ENCODE measurements at places on chromosomes 1 and 21.

GRCh38 chr1:209150114-209150513, 433.4 kb upstream of the CAMK1G start:
- peak; percentile 84 for DNase-seq

DNA sequence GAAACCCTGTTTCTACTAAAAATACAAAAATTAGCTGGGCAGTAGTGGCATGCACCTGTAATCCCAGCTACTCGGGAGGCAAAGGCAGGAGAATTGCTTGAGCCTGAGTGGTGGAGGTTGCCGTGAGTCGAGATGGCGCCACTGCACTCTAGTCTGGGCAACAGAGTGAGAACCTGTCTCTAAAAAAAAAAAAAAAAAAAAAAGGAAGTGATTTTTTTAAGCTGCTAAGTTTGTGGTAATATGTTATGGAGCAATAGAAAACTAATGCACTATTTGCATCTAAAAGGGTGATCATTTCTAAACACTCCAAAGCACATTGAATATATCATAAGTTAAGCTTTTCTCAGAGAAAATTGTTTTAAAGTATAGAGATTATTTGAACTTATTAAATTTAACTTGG, 244.8 kb upstream of the SPAG17 start:
- no peak for DNase-seq

DNA sequence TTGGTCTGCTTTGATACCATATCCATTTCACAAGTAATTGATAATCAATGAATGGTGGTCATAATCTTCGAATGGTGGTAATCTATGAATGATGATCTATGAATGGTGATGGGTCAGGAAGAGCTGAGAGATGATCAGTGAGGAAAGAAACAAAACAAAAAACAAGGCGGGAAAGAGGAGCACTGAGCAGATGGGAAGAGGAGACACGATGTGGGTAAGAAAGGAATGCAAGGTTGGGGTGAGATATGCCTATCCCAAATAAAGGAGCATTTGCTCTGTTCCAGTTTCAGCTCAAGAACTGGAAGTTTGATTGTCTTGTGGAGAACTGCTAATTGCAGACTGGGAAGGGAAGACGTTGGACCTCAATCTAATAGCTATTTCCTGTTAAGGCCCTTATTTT, 73.8 kb downstream of the CENPF start:
- DNase-seq: no peak

DNA sequence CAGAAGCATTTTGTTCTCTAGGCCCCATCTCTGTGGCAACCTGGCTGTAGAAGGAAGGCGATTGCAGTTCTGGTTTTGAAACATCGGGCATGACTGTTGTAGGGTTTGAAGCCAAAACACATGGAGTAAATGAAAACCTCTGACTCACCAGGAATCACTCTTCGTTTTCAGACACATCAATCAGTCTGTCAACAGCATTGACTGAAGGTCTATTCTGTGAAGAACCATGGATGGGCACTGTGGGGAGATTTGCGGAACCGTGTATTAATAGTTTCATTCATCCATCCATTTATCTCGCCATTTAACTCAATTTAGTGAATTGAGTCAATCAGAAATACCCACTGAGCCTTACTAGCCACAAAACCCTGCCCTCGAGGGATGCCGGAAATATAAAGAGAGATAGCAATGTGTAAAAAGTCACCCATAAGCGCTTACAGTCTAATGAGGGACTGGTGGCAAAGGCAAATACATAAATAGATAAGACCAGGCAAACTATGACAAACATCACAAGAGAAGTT, 364.6 kb upstream of the PROX1 start:
- no peak for DNase-seq

DNA sequence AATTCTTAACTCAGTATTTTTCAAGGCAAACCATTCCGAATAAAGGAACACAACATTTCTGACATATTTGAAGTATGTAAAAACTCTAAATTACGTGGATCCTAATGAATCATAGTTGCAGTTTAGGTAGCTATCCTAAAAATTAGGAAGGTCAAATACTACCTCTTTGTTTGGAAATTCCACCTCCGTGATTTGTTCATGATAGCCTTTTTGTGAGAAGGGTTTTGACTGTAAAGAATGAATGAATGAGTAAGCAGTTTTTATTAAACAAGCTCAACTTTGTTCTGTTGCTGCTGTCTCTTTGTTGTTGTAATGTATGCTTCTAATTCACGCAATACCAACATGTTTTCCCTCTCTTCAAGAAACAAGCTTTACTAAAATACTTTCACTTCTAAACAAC, 840.4 kb downstream of the USP25 start:
- DNase-seq: no peak

DNA sequence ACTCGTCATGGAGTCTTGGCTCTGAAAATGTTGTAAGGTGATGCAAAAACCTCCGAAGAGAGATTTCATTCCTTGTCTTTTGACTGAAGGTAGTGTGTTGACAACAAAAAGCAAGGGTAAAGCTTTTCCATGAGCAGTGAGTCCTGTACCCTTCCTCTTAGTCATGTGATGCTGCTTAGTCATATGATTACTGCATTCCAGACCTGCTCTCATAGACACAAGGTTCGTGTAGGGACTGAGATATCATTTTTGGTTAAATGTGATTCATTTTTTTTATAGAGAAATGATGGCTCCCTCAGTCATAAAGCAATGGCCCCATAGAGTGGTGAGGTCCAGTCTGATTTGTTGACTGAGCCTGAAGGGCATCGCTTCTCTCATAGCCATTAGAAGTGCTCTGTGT, 9.2 kb downstream of the KCNJ6 start:
- no peak for DNase-seq

DNA sequence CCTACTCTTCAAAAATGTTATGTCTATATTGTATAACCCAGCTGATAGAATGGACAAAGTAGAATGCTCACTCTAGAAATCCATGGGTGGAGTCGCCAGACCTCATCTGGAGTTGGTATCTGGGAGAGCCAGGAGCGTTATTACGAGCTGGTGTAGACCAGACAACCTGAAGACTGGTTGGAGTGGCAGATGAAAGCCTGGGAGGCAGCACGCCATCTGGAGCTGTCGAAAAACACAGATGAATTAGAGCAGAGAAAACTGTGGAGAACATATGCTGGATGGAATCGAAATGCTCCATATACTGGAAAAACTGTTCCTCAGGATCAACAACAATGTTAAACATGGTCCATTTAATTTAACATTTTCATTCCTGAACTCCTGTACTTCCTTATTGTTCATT, 333.6 kb downstream of the KCTD3 start:
- no peak for DNase-seq

GRCh38 chr1:85322655-85323054, 46.2 kb upstream of the BCL10 start:
- no peak for DNase-seq

- DNase-seq: no peak
These were observed 402.7 kb downstream of the DISC1 start for GRCh38 chr1:232029315-232029714.
